CD4-positive, alpha-beta T cell treated with Interleukin-15 for 4 hours (primary cell): ENCODE measurements at places on chromosomes 3 and 15.

GRCh38 chr15:29805043-29805707 lies 17.1 kb downstream of the TJP1 start:
- no peak for DNase-seq

GRCh38 chr3:4458961-4459360 lies 8.1 kb downstream of the SUMF1 start:
- no peak for DNase-seq

- DNase-seq = no peak
These were observed 228.0 kb upstream of the ADAMTS9 start for GRCh38 chr3:64915778-64916177.

DNA sequence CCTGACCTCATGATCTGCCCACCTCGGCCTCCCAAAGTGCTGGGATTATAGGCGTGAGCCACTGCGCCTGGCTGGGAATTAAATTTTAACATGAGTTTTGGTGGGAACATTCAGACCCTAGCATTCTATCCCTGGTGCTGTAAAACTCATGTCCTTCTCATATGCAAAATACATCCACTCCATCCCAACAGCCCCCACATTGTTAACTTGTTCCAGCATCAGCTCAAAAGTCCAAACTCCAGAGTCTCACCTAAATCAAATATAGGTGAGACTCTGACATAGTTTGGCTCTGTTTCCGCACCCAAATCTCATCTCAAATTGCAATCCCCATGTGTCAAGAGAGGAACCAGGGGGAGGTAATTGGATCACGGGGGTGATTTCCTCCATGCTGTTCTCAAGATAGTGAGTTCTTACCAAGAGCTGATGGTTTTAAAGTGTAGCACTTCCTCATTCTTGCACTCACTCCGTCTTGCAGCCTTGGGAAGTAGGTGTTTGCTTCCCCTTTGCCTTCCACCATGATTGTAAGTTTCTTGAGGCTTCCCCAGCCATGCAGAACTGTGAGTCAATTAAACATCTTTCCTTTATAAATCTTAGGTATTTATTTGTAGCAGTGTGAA lies 96.2 kb upstream of the PLCL2 start:
- no peak for DNase-seq

DNA sequence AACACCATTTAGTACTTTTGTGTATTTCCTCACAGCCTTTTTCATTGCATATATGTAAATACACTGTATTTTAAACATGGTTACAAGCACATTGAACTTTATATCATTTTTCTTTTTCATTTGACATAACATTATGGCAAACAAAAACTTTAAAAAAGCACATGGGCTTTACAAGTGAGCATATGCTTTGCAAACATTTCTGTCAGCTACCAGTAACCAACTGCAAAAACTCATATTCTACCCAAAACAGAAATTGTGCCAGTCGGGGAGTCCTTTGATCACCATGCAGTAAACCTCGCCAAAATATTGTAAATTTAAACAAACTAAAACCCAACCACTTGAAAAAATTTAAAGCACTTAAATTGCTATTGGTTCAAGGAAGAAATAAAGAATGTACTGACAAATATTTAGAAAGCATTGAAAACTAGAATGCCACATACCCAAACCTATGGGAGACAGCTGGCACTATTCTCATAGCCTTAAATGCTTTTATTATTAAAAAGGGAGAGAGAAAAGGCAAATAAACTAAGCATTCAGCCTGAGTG lies 24.4 kb downstream of the ZNF710 start:
- DNase-seq = no peak

DNA sequence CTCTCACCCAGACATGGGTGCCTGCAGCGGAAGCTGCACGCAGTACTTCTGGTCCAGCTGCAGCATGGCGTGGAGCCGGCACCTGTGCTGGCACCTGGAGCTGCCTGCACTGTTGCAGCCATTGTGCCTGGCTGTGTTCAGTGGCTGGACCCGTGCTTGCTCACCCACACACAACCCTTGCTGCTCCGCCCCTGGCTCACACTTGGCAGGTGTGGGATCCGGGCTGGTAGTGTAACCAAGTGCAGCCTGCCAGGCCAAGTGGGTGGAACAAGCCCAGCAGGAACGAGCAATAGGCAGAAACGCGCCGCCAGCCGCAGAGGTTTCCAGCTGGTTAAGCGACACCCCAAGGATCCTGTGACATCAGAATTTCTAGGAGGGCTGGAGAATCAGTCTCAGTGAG lies 11.2 kb upstream of the SCAPER start:
- no peak for DNase-seq
